Nasal cavity respiratory epithelium epithelial cell of viscerocranial mucosa (primary cell): ENCODE measurements at places on chromosomes 3 and 15. TPM values are rescaled to one million over a fixed set of nuclear protein-coding genes. Genes with fewer than 3 reads are reported as not detected.

Gene TMEM212
- total RNA-seq = not detected in 2 replicates

Gene CMTM8
- total RNA-seq = 1.4 and 2.3 TPM in 2 replicates

Gene MRPL47
- 30.5 and 54.3 TPM in 2 replicates for total RNA-seq

Gene FILIP1L
- 2.7 and 8.5 TPM in 2 replicates for total RNA-seq

Gene NANOGP8
- 0.07 TPM in 1 of 2 replicates, not detected in the other for total RNA-seq

Gene CCR3
- total RNA-seq = 0.07 TPM in 1 of 2 replicates, not detected in the other

Gene TGFBR2
- 26.7 and 62.1 TPM in 2 replicates for total RNA-seq

Gene PLIN1
- total RNA-seq = 0.34 and 0.43 TPM in 2 replicates

Gene GOLGA6B
- not detected in 2 replicates for total RNA-seq

Gene TRA2B
- 130 and 177 TPM in 2 replicates for total RNA-seq

Gene KLHL40
- total RNA-seq = not detected in 2 replicates

Gene CACNA1D
- under 0.01 and 0.14 TPM in 2 replicates for total RNA-seq
